Stimulated activated CD8-positive, alpha-beta memory T cell treated with anti-CD3 and anti-CD28 coated beads, Interleukin-2, amount 100 ng/mL, for 1 hour (primary cell): ENCODE measurements at places on chromosomes 1 and 21.

DNA sequence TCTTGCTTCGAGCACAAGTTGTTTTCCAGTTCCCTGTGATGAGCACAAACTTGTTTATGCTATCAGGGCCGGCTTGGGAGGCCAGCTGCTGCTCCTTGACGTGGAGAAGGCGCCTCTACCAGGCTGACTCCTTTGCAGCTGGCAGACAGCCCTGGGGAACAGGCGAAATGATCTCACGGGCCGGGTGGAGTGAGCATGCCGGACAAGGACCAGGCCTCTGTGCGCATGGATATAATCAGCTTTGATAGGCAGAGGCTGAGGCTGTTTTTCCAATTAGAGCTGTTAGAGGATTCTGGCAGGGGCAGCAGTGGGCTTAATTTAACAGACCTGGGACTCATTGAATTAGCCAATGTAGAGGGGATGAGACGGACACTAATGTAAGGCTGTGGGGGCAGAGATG lies 38.9 kb downstream of the FAM163A start:
- DNase-seq = no peak

- DNase-seq = no peak
Observed at GRCh38 chr21:20998886-20999285, 677 bp downstream of the NCAM2 start.

DNA sequence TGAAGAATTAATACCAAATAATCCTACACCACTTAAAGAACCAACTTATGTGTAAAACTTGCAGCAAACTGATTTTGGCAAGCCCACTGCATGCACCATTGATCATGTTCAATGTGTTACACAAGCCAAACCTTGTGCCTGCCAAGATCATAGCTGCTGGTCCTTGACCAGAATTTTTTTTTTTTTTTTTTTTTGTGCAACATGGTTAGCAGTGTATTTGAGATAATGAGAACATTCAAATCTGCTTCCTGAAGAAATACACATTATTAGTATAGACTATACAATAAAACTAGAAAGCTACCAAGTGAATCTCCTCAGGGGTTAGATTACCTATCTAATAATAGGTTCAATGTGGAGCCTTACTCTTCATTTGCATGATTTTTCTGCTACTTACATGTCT lies 421.0 kb downstream of the MRPL39 start:
- no peak for DNase-seq

DNA sequence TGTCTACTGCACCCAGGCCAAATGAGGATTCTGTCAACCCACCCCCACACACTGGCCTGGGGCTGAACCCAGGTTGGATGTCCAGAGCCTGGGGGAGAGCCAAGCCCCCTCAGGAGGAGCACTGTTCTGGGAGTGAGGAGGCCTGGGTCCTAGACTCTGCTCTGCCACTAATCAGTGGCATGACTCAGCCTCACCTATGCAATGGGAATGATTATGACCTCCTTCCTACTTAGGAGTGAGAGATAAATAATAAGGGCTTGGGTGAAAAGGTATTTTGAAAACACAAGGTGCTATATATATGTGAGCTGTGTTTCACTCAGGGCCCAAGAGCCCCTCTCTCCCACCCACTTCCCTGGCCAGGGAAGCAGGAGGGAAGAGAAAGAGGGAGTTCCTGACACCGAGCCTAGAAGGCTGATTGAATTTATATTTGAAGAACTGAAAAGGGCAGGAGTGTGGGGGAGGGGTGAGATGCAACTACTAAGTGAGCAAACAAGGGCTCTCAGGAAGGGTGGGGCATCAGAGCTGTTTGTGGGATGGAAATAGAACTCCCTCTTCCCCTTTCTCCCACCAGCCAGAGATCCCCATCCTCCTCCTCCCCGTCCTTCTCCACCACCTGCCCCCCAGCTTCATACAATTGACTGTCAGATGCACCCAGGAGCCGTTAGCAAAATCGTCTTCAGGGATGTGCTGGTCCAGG lies 8.2 kb downstream of the IGSF9 start:
- no peak for DNase-seq

- DNase-seq = no peak
Observed at GRCh38 chr1:205441318-205441633, 14.6 kb downstream of the BLACAT1 start.

DNA sequence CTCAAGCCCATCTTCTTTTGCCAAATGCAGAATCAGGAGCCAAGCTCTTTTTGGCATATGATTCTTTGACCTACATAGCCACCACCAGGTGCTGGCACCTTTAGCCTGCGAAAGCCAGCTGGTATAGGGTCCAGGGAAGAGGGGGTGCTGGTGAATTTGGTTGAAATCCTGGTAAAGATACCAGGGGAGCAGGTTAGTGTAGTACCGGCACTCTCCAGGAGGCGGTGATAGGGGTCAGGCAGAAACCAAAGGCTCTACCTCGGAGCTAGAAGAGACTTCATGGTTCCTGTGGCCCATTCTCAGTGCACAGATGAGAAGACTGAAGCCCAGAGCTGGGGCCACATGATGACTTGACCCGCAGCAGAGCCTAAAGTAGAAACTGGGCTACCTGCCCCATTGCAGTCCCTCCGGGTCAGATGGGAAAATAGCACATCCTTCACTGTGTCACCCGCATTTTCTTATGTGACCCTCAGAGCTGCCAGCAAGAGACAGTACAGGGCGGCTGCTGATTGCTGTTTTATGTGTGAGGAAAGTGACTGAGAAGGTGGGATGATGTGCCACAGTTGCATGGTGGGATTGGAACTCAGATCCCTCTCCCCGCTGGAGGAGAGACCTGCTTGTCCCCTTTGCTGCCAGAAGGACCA lies 36.0 kb upstream of the IL19 start:
- DNase-seq = peak; percentile 58

DNA sequence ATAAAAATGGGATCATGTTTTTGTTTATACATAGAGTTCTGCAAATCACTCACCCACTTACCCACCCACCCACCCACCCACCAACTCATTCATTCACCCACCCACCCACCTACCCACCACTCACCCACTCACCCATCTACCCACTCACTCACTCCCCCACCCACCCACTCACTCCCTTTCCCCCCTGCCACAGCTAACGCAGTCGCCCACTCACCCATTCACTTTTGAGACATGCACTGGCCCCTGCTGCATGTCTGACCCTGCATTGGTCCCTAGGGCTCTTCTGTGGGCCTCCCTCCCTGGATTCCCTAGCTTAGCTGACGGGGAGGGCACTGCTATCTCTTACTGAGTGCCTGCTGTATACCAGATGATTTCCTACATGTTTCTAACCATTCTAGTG lies 100.4 kb upstream of the CSF3R start:
- DNase-seq = no peak

GRCh38 chr1:43143441-43143888 lies 28.6 kb downstream of the EBNA1BP2 start:
- DNase-seq = no peak

DNA sequence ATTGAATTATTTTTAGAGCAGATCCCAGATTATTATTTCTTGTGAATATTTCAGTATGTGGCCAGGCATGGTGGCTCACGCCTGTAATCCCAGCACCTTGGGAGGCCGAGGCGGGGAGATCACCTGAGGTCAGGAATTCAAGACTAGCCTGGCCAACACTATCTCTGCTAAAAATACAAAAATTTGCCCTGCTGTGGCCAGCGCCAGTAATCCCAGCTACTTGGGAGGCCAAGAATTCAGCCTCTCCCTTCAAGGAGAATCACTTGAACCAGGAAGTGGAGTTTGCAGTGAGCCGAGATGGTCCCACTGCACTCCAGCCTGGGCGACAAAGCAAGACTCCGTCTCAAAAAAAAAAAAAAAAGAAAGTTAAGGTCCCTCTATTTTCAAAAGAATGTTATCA lies 4.3 kb downstream of the OSBPL9 start:
- no peak for DNase-seq

GRCh38 chr1:118189564-118189963 lies 4.5 kb upstream of the SPAG17 start:
- DNase-seq = no peak

- no peak for DNase-seq
Observed at GRCh38 chr1:56216218-56216617, 363.1 kb downstream of the PLPP3 start.

GRCh38 chr1:40887012-40887378 lies 24.8 kb upstream of the CITED4 start:
- no peak for DNase-seq

DNA sequence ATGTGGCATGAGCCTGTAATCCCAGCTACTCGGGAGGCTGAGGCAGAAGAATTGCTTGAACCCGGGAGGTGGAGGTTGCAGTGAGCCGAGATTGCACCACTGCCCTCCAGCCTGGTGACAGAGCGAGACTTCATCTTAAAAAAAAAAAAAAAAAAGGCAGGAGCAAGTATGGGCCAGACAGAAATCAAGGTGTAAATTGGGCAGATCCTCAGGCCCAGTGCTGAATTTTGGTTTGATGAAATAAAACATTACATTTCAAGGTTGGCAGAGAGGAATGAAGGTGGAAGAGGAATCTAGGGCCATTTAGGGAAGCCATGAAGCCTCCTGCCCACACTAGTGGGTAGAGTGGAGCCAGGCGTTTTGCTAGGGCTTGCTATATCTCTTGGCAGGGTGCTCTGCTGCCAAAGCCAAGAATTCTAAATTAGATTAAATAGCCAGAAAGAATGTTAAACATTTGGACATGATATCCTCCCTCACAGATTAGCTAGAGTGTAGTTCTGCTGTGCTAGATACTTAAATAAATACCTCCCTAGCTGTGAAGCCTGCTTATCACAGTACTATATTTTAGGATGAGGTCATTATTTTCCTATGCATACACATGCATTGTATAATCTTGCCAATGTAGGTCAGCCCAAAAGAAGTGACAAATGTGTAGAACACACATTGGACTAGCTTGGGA lies 16.6 kb upstream of the LGALS8 start:
- DNase-seq = no peak

DNA sequence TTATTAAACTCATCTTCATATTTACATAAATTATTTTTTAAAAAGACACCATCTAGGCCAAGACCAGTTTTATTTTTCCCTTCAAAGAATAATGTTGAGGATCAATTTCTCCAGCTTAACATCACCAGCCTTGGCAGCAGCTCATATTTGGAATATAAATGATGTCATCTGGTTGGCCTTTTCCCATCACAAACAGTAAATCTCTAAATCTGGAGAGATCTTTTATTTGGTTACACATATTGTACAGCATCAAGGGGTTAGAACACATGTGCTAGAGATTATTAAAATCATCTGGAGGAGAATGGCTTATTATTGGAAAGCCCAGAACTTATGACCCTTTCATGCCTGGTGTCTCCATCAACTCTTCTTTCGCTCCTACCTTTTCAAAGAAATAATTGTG lies 508.8 kb downstream of the PLPP3 start:
- DNase-seq = no peak

DNA sequence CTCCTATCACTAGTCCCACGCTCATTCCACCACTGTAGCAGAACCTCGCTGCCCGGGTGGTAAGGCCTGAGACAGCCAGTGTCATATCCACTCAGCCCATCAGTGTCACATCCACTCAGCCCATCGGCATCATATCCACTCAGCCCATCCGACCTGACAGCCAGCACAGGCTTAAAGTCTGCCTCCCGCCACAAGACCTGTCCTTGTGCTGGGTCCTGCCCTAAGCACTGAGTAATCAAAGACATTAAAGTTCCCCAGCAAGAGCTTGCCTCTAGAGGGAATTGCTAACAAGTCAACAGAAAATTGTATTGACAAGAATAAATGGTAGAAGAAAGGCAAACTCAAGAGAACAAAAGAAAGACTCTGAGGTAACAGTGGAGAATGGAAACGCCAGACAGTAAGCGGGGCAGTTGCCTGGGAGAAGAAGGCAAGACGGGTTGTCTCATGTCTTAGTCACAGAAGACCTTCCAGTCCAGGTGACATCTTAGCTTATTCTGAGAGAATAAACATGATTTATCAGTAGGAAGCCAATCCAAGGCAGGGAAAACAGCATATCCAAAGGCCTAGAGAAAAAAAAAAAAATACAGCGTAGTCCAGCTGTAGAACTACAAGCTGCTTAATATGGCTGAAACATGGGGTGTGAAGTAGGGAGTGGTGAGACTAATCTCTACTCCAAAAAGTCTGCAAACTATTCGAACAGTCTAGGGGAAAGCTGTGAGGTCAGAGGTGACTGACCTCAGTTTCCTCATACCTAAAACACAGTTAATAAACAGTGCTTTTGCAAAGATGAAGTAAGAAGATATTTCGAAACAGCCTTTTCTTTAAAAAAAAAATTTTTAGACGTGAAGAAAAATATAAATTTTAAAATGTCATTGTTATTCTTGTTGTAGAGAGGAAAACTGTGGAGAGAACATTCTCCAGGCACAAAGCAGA lies 1.1 kb downstream of the ITLN1 start:
- no peak for DNase-seq

DNA sequence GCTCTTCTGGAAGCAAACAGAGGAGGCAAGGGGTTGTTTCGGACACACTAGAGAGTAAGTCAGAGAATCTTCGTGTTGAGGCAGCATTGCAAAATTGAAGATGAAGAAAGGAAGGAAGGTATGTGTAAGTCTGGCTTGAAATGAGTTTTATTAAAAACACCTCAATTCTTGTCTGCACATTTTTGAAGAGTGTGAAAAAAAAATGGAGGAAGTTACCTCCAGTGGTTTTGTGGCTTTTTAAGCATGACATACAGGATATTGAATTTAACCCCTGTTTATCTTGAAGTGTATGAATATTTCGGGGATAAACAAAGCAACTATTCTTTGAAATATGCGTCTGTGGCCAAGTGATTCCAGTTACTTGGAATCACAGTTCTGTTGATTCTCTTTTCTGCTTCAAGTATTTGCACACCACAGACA lies 203.2 kb upstream of the SGIP1 start:
- DNase-seq = no peak

DNA sequence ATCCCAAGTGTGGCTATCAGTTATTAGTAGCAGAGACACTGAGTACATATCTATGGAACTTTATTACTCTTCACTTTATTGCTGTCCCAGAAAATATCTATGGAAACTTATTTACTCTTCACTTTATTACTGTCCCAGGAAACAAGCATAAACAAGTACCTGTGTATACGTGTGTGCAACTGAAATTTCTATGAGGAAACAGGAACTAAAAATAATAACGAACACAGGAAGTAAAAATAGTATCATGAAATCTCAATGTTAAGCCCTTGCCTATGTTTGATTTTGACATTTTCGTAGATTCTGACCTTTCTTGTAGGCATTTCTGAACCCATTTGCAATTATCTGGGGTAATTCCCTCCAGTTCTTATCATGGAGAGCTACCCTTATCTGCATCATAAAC lies 64.9 kb upstream of the KRTAP19-8 start:
- DNase-seq = no peak
